Stimulated activated CD8-positive, alpha-beta memory T cell treated with anti-CD3 and anti-CD28 coated beads, Interleukin-4, amount 100 ng/mL, for 48 hours (primary cell): ENCODE measurements at places on chromosomes 13 and 19.

DNA sequence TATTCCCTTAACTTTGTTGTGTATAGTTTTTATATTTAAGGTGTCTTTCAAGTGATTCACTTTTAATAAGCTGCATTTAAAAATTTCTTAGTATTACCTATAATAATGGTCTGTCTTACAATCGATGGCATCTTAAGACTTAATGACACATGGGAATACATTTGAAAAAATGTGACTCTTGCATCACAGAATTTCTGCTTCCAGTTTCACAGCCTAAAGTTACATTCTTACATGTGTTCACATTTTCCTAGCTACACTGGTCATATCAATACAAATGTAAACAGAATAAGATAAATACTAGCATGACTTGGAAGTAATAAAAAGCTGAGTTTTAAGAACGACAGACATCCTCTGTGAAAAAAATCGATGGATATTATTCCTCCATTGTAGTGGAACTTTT, 1597.1 kb upstream of the MIR17HG start:
- no peak for DNase-seq

DNA sequence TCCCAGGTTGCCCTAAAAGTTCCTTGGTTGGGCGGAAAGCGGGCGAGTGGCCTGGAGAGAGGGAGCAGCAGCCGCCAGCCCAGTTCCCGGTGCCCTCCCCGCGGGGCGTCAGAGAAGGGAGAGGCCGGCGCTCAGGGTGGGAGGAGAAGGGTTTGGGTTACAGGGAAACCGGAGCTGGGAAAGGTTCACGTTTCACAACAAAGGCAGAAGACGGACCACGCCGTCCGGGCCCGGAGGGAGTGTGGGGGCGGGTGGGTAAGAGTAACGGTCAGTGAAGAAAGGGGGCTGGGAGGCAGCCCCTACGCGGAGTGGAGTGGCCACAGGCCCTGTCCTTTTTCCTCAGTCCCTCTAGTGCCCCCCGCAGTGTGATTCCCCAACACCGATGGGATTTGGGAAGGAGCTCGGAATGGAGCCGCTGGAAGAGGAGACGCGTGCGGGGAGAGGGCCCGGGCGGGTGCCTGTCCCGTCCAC, 1.6 kb downstream of the SIX5 start:
- DNase-seq: no peak

DNA sequence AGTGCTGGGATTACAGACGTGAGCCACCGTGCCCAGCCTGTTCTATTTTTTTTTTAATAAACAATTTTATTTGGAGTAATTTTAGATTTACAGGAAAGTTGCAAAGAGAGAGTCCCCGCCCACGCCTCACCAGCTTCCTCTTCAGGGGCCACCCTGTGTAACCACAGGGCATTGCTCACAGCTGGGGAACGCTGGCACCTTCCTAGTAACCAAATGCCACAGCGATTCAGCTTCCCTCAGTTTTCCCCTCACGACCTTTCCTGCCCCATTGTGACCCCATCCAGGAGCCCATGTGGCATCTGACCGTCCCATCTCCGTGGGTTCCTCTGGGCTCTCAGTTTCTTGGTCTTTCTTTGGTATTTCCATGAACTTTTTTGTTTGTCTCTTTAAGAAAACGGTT, 83.9 kb downstream of the GNG7 start:
- peak; percentile 88 for DNase-seq

DNA sequence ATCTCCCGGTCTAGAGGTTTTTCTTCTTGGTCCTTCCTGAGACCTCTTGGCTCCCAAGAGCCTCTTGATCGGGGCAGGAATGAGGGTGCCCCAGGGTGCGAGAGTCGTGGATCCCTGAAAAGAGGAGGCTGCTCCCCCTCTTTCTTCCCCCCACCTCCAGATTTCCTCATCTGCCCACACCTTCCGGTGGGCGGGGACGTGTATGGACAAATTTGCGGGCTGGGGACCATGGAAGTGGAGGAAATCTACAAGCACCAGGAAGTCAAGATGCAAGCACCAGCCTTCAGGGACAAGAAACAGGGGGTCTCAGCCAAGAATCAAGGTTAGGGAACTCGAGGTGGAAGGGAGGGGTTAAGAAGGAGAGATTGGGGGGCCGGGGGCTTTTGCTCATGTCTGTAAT, at the start of gene MCEMP1:
Gene MCEMP1 (plus strand): TSS at position 237 of the 400 bp plus-strand sequence. CDS start 31 bp downstream, at position 268.
- no peak for DNase-seq

GRCh38 chr13:23443878-23444277, 10.4 kb upstream of the SACS start:
- DNase-seq: no peak

DNA sequence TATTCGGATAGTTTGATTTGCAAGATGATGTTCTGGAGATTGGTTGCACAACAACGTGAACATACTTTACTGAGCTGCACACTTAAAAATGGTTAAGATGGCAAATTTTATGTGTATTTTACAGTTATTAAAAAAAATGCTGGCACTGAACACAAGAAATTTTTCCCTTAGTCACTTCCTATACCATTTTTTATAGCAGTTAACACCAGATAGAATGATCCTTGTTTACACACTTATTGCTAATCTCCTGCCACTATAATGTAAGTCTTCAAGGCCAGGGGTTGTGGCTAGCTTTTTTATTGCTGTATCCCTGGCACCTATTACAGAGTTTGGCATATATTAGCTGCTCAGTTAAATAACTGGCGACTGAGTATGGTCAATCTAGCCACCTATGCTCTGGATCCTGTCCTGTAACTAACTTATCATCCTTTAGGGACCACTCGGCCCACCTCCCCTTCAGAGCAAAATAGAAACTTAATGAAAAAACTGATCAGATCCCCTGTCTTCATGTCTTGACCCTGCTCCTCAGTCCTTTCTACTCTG, 2.0 kb upstream of the EBPL start:
- no peak for DNase-seq

DNA sequence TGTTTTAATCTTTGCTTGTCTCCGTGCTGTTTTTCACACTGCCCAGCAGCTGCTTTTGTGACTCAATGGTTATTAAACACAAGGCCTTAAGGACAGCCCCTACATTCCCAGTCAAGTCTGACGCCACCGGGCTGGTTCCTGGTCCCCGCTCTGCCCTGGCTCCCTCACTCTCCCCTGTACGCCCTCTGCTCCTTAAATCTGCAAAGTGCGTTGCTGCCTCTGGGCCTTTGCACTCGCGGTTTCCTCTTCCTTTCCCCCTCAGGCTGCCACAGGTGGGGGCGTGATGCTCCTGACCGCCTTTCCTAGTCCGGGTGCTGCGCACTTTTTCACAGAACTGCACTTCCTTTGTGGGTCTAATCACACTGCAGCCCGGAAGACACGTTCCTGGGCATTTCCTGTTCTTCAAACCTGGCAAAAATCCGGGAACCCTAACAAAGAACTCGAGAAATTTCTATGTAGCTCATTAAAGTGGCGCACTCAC, 25.6 kb downstream of the NOSIP start:
- peak; percentile 75 for DNase-seq
